Stimulated activated CD8-positive, alpha-beta memory T cell treated with anti-CD3 and anti-CD28 coated beads, Interleukin-15, amount 100 ng/mL, for 48 hours (primary cell): ENCODE measurements at places on chromosomes 3 and 15.

GRCh38 chr15:101063891-101064794, 145.0 kb downstream of the LRRK1 start:
- DNase-seq: no peak

DNA sequence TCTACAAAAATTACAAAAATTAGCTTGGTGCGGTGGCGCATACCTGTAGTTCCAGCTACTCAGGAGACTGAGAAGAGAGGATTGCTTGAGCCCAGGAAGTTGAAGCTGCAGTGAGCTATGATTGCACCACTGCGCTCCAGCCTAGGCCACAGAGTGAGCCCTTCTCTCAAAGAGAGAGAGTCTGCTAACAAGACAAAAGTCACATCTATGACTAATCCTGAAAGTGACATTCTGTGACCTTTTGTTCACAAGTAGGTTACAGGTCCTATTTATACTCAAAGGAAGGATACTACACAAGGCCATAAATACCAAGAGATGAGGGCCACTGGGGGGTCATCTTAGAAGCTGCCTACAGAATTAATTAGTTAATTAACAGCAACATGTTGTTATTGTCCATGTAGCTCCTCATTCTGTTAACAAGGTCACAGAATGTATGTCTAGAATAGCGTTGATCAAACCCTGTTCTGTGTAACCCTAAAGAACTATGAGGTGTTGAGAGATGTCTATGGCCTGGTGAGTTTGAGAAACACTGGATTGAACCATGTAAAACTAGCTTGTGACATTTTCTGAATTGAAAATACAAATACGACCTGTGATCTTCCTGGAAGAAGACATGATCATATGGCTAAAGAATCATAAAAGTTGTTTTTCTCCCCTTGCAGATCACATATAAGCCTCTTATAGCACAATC, 97.0 kb downstream of the SAMMSON start:
- DNase-seq: no peak

- DNase-seq: no peak
Observed at GRCh38 chr3:78642226-78643035, 1125.4 kb downstream of the ROBO1 start.

GRCh38 chr15:39564972-39565665, 15.8 kb upstream of the THBS1 start:
- no peak for DNase-seq

DNA sequence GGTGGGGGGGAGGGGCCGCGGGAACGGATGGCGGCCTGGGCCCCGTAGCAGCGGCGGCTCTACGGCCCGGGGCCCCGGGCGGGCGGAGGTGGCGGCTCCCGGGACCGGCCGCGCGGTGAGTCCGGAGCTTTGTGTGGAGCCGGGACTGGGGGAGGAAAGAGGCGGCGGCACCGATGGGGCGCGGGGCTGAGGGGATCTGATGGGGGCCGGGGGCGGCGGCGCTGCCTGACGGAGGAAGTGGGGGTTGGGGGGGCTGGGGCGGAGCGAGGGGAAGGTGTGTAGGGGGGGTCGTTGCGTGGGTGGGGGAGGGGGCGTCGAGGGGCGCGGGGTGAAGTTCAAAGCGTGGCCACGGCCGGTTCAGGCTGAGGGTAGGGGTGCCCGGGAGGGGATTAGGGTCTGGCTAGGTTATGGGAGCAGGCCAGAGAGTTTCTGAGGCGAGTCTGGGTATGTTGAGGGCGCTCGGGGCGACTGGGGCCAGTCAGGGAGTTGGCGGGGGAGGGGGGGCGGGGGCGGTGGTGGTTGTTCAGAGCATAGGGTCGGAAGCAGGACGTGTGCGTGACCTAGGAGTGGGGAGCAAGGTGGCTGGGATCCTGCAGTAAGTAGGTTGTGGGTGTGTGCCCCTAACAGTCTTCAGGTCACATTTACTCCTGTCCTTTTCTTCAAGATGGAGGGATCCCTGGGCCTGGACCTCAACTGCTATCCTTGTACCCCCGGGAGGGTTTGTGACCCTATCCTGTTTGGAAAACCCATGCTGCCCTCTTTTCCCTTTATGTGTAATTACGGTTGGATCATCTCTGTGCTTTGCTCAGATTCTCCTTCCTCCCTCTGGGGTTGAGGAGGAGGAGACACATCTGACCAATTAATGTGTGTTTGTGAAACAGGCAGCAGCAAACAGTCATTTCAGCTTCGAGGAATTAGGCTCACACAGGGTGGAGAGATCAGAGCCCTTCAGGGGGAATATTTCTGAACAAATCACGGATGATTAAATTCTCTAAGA, 644 bp downstream of the ZNF609 start:
- DNase-seq: peak; percentile 8
